Kidney (tissue), 22 donors: ENCODE measurements at places on chromosomes 6 and 20. TPM values are rescaled to one million over a fixed set of nuclear protein-coding genes. Genes with fewer than 3 reads are reported as not detected.

ZC2HC1B gene
- not detected for polyA plus RNA-seq

PHACTR1 gene
- polyA plus RNA-seq, result 3.3 TPM

ATP6V1G2 gene
- 6.0 TPM for polyA plus RNA-seq

MED20 gene
- polyA plus RNA-seq, result 15.1 TPM

NKX2-4 gene
- polyA plus RNA-seq, result not detected

RNF39 gene
- not detected for polyA plus RNA-seq

BNIP5 gene
- not detected for polyA plus RNA-seq

RSPO3 gene
- 1.2 TPM for polyA plus RNA-seq

CASS4 gene
- 0.22 TPM for polyA plus RNA-seq

DEFB132 gene
- 0.24 TPM for polyA plus RNA-seq
